ENCODE measurements at places on chromosomes 4 and X.

DNA sequence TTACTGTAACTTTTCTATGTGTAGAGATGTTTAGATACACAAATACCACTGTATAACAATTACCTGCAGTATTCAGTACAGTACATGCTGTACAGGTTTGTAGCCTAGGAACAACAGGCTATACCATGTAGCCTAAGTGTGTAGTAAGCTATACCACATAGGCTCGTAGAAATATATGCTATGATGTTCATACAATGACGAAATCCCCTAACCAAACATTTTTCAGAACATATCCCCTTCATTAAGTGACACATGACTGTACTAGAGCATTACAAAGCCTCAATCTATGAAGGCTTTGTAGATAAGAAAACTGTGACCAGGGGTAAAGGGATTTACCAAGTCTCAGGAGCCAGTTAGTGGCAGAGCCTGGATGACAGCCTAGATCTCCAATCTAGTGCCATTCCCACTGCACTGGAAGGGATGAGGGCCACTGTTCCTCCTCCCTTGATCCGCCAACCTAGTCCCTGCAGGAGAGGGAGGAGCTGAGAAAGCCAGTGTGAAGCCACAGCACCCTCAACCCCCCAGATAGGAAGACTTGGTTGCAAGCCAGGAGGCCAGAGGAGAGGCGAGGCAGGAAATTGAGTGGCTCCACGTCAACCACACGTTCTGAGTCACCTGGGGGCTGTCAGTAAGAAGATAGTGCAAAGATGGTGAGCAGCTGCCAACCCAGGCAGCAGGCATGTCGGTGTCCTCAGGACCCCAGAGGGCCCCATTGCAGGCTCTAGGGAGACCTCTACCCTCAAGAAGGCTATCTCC is 227.7 kb downstream of the BCOR start:
- DNase-seq, result peak; percentile 80

DNA sequence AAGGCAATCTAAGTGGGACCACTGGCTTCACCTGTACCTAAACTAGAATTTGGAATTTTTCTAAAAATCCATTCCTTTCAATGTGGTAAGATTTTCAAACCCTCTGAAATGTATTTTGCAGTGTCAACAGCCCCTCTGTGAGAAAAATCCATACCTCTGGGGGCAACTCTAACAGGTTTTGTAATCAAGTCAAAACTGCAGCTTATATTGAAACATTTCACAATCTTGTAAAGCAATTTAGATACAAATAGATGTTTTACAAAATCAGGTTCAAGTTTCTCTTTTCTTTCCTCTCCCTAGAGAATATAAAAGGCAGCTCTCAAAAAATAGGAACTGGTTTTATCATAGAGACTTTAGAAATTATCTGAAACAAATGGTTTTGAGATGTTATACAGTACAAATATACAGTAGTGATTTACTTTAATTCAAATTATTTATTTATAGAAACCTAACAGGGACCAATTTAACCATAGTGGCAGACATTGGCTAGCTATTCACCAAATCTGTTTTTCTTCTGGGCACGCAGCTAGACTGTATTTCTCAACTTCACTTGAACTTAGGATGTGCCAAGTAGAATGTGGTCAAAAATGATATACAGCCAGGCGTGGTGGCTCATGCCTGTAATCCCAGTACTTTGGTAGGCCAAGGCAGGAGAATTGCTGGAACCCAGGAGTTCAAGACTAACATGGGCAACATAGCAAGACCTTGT is 36.3 kb upstream of the SPINK2 start:
- DNase-seq, result no peak

GRCh38 chrX:101986586-101986985 is 54.8 kb upstream of the ZMAT1 start:
- no peak for DNase-seq

DNA sequence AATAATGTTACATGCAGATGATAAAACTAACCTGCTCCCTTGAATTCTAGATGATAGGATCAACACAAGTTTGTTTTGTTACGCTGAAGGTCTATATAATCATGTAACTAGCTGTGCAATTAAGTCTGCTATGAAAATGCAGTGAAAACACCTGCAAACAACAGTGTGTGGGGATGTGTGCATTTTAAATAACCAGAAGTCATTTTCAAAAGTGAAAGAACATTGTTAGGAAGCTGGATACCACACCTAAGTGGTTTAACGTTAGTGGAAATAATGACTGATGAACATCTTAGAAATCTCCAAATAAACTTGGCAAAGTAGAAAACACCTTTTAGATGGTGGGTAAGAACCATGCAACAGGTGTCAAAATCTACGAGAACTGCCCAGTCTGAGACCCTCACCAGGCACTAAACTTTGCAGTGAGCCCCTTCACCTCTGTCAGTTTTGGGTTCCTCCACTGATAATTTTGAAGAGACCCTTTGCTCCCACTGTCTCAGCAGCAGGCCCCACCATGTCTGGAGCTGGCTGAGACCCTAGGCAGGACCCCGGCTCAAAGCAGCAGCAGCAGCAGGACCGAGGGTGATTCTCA is 36.6 kb downstream of the CHST7 start:
- no peak for DNase-seq

DNA sequence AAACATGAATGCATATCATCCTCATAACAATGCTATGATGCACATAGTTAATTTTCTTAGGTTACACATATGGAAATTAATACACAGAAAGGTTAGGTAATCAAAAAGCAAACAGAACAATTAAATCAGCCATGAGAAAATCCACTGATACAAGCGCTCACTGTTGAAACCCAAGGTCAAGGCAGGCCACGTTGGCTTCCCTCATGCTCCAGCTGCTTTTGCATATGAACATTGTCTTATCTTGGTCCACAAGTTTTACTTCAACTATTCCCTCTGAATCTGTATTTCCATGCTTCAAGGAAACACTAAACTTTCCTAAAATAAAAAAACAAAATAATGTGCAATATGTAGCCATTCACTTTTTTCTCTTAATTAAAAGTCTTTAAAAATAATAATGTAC is 34.5 kb upstream of the PLA2G12A start:
- no peak for DNase-seq

DNA sequence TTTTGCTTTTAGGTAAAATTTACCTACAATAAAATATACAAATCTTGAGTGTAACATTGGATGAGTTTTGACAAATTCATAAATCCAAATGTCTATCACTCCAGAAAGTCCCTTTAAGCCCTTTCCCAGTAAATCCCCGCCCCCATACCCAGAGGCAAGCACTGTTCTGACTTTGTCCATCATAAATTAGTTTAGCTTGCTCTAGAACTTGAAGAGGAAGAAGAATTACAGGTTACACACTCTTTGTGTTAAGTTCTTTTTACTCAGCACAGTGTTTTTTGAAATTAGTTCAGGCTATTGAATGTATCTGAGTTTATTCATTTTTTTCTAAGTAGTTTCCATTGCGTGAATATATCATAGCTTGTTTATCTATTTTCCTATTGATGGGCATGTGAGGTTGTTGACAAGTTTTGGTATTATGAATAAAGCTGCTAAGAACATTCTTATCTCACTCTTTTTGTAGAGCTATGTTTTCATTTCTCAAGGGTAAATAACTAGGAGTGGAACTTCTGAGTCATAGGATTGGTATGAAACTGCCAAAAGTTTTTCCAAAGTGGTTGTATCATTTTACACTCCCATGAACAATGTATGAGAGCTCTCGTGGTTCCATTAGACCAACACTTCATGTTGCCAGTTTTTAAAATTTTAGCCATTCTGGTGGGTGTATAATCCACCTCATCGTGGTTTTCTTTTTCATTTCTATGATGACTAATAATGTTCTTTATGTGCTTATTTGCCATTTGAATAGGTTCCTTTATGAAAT is 22.4 kb upstream of the HPSE start:
- peak; percentile 37 for DNase-seq

DNA sequence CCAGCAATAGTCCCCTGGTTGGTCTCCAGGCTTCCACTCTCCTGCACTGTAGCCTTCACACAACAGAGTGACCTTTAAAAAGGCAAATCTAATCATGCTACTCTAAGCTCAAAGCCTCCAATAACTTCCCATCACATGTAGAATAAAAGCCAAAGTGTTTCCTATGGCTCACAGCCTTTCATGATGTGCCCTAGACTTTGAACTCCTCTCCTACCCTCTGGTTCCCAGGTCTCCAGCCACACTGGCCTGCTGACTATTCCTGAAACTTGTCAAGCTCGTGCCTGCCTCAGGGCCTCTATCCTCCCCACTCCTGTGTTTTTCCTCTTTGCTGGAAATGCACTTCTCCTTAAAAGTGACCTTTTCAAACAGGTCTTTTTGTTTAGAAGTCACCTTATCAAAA is 3.1 kb downstream of the MANBA start:
- no peak for DNase-seq

- DNase-seq, result no peak
Measured at GRCh38 chr4:32601848-32602247, 1881.7 kb downstream of the PCDH7 start.

DNA sequence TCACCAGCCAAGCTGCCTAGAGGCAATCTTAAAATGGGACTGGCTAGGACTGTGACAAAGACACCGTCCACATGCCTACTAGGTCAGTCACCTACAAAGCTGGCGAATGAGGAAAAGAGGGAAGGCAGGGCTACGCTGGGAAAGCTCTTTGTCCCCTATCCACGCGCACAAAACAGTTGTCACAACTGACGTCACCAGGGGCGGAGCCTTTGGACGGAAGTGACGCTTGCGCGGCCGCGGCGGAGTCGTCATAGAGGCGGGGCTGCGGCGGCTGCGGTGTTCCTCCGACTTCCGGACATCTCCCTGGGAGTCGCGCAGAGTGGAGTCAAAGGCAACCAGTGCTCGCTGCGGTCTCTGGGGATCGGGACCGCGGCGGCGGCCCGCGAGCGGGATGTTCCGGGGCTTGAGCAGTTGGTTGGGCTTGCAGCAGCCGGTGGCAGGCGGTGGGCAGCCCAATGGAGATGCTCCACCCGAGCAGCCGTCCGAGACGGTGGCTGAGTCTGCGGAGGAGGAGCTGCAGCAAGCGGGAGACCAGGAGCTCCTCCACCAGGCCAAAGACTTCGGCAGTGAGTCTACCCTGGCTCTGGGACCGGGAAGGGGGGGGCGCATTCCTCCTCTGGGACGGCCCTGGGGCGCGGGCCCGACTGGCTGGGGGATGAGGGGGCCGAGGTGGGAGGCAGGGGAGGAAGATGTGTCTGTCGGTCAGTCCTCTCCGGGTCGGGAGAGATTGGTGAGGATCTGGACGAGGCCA is at the start of gene SYAP1:
Gene SYAP1, plus strand, starts transcription at position 279 of the 751 bp plus-strand sequence. Its CDS starts 113 bp downstream, at position 392.
- DNase-seq, result peak; percentile 95

DNA sequence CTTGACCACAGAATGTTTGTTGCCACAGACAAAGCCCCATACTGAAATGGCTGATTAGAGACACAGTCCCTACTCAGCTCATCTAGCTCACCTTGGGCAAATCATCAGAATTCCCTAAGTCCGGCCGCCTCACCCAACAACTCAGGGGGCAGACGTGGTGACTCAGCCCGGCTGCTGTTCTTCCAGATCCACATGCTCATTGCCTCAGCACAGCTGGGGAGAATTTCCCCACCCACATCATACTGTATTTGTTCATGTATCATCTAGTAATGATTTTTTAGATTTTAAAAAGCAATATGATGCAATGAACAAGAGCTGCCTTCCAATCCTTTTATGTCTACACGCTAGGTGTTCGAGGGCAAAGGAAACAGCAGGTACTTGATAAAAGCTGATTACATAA is 333.8 kb upstream of the TENM3 start:
- DNase-seq, result no peak

All from hematopoietic multipotent progenitor cell treated with erythropoietin and hydrocortisone succinate and interleukin-3 and kit ligand, for 4 days (in vitro differentiated cells).